ENCODE measurements at places on chromosomes 12 and 14.

- DNase-seq: no peak
Measured at GRCh38 chr14:85205875-85206274, 324.1 kb upstream of the FLRT2 start.

GRCh38 chr12:57332646-57333312, 81.8 kb upstream of the STAC3 start:
- DNase-seq: no peak

- DNase-seq: no peak
Measured at GRCh38 chr12:96327889-96328288, 72.3 kb downstream of the CDK17 start.

GRCh38 chr12:44846826-44847225, 29.3 kb downstream of the NELL2 start:
- no peak for DNase-seq

- no peak for DNase-seq
Measured at GRCh38 chr12:67531501-67531900, 117.0 kb upstream of the DYRK2 start.

- no peak for DNase-seq
Measured at GRCh38 chr12:77189458-77189857, 124.1 kb upstream of the E2F7 start.

- DNase-seq: no peak
Measured at GRCh38 chr14:84482256-84483071, 1047.5 kb upstream of the FLRT2 start.

DNA sequence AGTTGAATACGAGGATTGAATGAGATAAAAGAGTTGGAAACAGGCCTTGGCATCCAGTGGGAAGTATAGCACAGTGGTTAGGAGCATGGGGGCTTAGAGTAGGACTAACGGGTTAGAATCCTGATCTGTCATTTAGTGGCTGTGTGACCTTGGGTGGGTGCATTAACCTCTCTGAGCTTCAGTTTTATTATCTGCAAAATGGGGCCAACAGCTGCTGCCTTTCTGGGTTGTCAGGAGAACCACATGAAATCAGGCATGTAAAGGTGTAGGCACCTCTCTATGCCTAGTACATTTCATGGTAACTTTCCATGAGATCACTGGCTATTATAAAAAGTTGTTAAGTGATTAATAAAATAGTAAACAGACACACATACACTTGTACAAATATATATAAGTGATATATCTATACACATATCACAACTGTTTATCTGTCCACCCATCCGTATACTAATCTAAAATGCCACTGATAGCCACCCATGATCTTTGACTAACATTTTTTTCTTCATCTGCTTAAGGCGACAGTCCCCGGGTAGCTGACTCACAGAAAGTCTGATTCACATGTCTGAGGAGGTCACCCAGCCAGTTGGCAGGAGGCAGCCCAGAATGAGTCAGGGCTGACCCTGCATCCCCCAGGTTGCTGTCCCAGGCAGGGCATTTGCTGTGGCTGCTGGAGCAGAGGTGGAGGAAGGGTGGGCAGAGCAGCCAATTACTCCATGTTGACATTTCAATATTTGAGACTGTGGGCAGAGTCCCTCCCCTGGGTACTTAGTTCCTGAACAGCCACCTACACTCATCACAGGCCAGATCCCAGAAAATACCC, 125.6 kb upstream of the NOS1 start:
- DNase-seq: no peak

DNA sequence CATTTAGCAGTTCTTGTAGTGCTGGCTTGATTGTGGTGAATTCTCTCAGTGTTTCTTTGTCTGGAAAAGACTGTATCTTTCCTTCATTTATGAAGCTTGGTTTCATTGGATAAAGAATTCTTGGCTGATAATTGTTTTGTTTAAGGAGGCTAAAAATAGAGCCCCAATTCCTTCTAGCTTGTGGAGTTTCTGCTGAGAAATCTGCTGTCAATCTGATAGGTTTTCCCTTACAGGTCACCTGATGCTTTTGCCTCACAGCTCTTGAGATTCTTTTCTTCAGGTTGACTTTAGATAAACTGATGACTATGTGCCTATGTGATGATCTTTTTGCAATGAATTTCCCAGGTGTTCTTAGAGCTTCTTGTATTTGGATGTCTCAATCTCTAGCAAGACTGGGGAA, 1508.5 kb upstream of the FLRT2 start:
- DNase-seq: no peak

- DNase-seq: no peak
Measured at GRCh38 chr12:106025129-106025528, 113.6 kb downstream of the NUAK1 start.

DNA sequence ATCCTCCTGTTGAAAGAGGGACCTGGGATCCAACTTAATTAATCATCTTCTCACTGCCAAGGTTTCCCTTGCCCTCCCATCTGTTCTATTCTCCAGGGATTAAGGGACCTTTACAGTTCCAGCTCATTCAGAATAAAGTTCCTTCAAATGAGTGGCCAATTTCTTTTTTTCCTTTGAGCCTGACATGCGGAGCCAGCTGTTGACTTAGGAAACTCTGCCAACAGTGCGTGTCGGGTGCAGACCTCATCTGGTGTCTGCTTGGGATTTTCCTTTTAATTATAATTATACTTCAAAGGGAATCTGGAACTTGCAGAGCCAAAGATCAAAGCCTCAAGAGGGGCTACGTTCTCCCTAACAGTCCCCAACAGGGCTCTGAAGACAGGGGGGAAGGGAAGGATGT, 64.8 kb downstream of the CCDC60 start:
- DNase-seq: no peak

DNA sequence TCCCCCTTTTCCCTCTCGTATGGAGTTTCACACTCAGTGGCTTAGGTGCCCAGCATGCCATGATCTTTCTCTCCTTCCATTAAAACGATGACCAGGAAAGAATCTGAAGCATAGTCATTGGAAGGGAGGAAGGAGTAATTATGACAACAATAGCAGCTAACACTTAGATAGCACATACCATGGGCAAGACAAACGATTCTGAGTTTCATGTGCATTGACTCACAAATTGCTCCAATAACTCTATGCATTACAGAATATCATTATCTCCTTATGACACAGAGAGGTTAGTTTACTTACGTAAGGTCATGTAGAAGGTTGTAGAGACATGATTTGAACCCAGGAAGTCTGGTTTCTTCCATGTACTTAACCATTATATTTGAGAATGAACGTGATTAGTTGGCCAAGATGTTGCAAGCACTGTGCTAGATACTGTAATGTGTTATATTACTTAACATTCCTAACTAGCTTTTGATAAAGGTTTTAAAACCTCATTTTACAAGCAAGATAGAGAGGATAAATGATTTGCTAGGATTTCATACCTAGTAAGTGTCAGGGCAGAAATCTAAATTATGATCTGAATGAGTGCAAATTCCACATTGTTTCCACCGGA, 162.4 kb downstream of the CAND1 start:
- no peak for DNase-seq

DNA sequence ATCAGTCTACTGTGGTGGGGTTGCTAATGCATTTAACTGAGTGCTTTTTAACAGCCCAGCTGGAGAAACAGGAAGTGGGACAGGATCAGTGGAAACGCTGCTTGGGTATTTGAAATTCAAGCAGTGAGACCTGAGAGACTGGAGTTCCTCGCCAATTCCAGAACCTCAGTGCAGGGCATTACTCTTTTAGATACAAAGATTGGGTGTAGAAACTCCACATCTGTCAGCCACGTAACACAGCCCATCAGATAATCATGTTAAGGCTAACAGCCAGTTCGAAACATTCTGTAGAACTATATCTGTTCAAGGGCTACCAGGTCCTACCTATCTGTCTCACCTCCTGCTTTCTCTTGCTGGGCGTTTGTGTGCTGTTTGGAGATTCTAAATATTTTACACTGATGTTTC, 45.5 kb downstream of the RAD52 start:
- no peak for DNase-seq

DNA sequence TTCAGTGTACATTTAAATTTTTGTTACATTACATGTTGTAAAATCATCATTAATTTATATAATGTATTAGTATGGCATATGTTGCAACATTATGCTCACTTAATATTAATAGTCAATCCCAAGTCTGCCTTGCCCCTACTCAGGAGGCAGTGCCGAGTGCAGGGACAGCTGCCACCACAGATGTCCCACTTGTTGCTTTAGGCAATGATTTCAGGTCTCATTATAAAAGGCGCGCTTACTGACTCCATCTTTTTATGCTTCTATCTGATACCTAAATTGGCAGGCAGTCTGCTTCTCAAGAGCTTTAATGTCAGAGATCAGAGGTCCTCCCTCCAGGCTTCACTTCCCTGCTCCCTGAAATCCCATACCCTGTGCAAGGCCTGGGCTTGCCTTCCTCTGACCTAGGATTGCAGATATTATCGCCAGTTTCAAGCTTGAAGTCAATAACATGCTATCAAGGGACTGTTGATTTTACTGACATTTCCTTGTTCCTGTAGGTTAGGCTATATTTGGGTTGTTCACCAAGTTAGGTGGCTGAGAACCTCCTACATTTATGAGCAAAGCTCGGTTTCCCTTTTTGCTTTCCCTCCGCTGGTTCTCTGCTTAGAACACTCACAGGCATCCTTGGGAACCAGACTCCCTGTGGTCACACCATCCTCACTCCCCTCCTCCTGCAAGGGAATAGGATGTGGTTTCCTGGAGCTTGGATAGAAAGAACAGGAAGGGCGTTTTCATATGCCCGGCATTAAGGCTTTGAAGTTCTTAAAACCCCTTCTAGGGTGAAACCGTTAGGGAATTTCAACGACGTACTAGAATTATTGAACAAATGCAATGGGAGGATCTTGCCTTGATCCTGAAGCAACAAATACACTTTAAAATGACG, 208.4 kb upstream of the FKBP4 start:
- peak; percentile 28 for DNase-seq

GRCh38 chr12:16437926-16438325, 90.5 kb downstream of the MGST1 start:
- DNase-seq: no peak

- DNase-seq: no peak
Measured at GRCh38 chr12:107642240-107642639, 43.4 kb upstream of the PWP1 start.

GRCh38 chr12:49098035-49098451, 3.4 kb upstream of the DHH start:
- peak; percentile 93 for DNase-seq

DNA sequence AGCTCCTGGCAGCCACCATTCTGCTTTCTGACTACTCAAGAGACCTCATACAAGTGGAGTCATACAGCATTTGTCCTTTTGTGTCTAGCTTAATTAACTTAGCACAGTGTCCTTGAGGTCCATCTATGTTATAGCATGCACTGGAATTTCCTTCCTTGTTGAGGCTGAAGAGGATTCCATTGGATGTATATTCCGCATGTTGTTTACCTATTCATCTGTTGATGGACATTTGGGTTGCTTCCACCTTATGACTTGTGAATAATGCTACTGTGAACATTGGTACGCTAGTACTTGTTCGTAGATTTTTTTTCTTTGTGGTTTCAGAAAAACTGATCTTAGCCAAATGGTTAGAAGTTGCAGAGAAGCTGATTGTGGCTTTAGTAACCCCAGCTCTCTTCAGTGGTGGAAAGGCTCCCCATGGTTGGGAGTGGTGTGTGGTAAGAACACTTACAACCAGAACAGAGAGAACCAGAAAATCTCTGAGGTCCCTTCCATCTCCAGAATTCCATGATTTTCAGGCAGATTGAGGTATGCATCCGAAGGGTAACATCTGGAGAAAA, 118.4 kb downstream of the SAMD4A start:
- DNase-seq: no peak

DNA sequence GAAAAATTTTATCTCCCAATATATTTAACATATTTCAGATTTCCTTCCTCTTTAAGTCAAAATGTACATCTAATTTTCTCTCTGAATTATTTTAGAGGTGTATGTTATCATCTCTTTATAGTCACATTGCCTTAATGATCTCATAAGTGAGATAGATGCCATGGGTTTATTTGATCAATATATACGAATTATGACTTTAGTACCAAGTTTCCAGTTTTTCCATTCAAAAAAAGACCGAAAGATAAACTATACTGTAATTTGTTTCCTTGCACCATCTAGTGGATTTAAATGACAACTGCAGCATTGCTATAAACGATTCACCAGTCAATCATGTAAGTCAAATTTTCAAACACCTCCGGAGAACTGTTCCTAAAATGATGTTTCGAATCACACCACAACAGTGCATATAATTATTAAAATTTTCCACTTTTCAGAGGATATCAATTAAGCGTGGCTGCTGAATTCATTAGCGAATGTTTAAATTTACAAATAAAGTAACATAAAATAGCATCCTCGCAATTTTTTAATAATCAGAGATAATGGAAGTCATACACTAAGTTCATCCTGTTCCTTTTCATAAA, 419 bp upstream of the ATXN7L3B start:
- DNase-seq: no peak
